ENCODE measurements at places on chromosomes 16 and 17. TPM values are rescaled to one million over a fixed set of nuclear protein-coding genes. Genes with fewer than 3 reads are reported as not detected.

Gene GPR139
- 0.91 TPM for total RNA-seq

Gene UTS2R
- total RNA-seq: not detected

Gene KRT39
- total RNA-seq: not detected

Gene CSNK2A2
- total RNA-seq: 29.6 TPM

Gene ENPP7
- total RNA-seq: not detected

Gene UMOD
- not detected for total RNA-seq

Gene MBTD1
- total RNA-seq: 60.2 TPM

Gene ZFP3
- 12.4 TPM for total RNA-seq

Gene DBNDD1
- total RNA-seq: 12.6 TPM

GRCh38 chr16:6453742-6454141, 878.9 kb upstream of the RBFOX1 start:
- DNase-seq: no peak

DNA sequence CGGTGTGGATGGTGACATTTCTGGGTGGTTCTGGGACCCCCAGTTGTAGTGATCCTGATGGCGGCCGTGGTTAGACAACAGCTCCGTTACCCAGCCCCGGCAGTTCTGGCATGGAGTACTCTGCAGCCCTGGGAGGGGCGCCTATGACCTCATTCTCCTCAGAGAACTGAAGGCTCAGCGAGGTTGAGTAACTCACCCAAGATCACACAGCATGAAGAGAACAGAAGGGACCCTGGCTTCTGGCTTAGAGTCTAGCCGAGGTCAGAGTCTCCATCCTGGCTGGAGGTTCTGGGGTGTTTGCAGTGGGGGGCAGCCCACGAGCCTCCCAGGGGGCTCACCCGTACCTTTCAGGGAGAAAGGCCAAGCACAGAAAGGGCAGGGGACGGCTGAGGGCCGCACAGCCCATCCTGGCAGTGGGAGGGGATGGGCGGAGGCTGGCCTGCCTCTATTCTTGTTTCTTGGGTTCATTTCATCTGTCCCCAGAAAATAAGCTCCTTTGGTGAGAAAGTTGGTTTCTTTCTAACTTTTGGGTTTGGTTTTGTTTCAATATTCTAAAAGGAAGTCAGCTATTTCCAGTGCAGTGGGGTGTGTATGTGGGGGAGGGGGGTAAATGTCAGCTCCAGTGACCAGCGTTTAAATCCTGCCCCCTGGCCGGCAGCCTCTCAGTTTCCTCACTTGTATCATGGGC, 13.2 kb downstream of the ZFPM1 start:
- no peak for DNase-seq

GRCh38 chr17:7394452-7395191, at the start of gene PLSCR3:
PLSCR3 (minus strand) TSS chr17:7394525; CDS start chr17:7394110, 415 bp downstream.
- peak; percentile 91 for DNase-seq

GRCh38 chr16:89705006-89705405, 3.5 kb upstream of the SPATA2L start:
- DNase-seq: no peak

DNA sequence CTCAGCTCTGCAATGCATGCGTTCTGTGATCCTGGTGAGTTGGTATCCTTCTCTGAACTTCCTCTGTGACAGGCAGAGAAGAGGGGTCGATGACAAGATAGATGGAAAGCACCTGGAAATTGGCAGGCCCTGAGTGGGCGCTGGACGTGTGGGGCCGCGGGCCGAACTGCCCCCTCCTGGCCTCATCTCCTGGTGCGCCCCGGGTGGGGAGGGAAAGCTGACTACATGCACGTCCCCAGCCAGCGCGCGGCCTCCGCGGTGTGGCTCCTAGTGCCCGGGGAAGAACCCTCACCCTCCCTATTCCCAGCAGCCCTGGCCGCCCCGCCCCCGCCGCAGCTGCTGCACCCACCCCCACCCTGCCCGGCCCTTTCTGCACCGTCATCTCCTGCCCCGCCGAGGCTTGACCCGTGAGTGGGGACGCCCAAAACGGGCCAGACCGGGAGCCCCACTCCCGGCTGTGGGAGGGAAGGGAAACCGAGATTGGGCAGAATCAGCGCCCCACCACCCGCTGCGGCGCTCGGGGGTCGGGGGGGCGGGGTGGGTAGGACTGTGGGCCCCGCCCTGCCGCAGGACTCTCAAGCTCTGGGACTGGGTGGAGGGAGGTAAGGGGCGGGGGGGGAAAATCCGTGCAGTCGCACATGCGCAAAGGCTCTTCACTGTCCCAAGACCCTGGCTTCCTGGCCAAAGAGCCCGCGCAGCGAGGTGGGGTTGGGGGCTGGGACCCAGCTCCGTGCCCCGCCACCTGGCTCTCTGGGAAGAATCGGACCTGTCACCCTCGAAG, at the start of gene NOL3:
Gene NOL3 (plus strand): TSS at position 371 of the 781 bp plus-strand sequence.
- DNase-seq: no peak

DNA sequence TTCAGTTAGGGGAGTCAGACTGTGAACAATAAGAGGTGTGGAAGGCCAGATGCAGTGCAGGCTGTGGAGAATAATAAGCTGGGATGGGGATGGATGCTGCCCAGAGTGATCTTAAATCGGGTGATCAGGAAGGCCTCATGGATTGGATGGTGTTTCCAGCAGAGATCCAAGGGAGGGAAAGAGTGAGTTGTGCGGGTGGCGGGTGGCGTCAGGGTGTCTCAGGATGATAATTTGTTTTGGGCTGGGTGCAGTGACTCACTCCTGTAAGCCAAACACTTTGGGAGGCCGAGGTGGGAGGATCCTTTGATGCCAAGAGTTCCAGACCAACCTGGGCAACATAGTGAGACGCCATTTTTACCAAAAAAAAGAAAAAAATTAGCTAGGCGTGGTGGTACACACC, 7.9 kb downstream of the CLUAP1 start:
- no peak for DNase-seq

GRCh38 chr17:17229416-17230384, 7.3 kb downstream of the FLCN start:
- DNase-seq: no peak

- DNase-seq: no peak
Measured at GRCh38 chr17:27370776-27371175, 76.9 kb downstream of the WSB1 start.

GRCh38 chr17:17084941-17085340, 42.7 kb downstream of the MPRIP start:
- DNase-seq: no peak

GRCh38 chr17:20562587-20562986, 16.9 kb upstream of the CDRT15L2 start:
- no peak for DNase-seq

GRCh38 chr16:89828870-89829629, 775 bp downstream of the SPIRE2 start:
- DNase-seq: no peak

DNA sequence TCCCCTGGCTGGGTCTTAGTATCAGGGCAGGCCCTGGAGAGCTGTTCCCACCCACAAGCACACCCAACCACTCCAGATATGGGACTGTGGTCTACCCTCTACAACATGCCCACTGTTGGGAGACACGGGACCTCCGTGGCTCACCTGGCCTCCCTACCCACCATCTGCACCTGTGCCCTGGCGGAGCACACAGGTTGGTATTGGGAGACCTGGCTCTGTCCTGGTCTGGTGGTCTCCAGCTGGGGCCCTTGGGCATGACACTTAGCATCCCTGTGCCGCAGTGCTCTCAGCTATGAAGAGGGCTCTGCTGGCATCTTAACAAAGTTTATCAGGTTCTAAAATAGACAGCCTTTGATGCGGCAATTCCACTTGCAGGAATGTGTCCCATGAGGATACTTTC, 5.8 kb downstream of the C16orf95 start:
- DNase-seq: no peak

DNA sequence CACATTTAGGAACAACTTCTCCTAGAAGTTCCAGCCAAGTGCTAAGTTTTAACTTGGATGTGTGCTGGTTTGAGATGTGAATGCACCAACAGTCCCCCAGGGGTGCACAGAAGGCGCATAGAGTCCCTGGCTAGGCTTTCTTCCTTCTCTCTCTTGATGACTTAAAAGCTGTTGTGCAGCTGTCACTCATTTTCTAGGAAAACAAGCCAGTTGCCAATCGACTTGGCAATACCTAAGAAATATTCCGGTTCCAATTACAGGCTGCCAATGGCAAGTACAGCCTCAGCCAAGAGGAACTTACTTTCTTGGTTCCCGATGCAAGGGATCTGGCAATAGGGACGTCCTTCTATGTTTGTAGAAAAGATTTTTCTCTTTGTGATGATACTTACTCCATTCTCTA, 266.6 kb upstream of the EEF2KMT start:
- no peak for DNase-seq

GRCh38 chr17:47860386-47860785, 9.4 kb upstream of the SP6 start:
- no peak for DNase-seq

- no peak for DNase-seq
Measured at GRCh38 chr16:52932321-52932720, 120.4 kb downstream of the CHD9NB start.

DNA sequence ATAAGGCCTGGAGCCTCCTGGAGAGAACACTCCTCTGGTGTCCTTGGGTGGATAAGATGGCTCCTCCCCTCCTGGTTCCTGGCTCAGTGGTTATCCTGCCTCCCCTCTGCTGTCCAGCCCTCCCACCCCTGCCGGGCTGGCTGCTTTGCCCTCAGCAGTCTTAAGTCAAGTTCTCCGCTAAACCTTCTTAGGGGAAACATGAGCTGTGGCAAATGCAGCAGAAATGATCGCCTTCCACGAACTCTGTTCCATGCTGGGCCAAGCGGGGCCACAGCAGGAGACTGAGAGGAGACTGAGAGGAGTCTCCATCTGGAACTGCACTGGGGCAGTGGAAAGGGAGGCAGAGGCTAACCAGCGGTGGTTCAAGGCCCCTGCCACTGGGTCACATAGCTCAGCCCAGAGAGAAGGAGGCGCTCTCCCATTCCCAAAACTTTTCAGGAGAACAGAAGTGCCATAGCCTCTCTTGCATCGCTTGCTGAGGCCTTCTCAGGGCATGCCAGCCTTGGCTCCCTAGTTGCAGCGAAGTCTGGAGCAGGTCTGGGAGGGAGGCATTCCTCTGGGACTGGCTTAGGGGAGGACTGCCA, 26.9 kb downstream of the TNS4 start:
- no peak for DNase-seq

GRCh38 chr16:29729116-29729521, 16.7 kb downstream of the C16orf54 start:
- DNase-seq: peak; percentile 66

DNA sequence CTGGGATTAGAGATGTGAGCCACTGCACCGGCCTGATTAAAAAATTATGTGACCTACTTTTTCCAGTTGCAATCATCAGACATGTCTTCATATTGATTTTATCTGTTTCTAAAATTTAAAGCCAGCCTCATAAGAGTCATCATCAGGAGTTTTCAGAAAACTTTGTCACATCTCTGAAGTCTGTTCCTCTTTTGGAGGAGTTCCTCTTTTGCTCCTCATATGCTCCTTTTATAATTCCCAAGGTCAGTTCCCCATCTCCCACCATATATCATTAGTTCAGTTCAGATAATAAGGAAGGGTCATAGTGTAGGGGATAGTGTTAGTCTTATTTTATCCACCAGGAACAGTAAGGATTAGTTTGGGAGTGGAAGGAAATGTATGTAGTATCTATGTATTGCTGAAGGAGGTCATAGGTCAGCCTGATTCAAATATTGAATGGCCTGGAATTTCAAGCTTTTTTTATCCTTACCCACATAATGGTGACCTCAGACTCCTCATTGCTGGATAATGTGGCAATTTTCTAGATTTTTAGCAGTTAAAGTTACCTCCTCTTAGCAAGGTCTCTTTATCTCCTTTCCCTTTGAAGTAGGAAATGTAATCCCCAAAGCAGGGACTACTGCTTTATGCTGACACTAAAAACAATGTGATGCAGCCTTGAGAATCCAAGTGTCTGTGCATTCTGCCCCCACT, 13.8 kb upstream of the DUSP14 start:
- DNase-seq: no peak

DNA sequence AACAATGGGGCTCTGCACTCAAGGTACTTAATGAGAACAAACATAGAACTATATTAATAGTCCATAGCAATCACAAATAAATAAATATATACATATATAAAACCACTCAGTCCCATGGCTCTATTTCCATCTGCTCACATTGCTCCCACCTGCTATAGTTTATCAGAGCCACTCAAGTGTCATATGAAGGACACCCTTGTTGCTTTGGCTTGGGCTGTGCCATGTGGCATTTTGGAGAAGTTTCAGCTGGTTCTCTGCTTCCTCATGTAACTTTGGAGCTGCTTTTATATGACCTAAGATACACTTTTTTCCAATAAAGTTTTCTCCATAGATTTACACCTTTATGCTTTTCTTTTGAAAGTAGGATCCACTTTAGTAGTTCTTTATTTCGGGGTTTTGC, 126.4 kb downstream of the KCNJ2 start:
- DNase-seq: no peak

All from cerebellum (tissue), 4 donors.